Activated naive CD4-positive, alpha-beta T cell (primary cell): ENCODE measurements at places on chromosomes 3 and 15.

DNA sequence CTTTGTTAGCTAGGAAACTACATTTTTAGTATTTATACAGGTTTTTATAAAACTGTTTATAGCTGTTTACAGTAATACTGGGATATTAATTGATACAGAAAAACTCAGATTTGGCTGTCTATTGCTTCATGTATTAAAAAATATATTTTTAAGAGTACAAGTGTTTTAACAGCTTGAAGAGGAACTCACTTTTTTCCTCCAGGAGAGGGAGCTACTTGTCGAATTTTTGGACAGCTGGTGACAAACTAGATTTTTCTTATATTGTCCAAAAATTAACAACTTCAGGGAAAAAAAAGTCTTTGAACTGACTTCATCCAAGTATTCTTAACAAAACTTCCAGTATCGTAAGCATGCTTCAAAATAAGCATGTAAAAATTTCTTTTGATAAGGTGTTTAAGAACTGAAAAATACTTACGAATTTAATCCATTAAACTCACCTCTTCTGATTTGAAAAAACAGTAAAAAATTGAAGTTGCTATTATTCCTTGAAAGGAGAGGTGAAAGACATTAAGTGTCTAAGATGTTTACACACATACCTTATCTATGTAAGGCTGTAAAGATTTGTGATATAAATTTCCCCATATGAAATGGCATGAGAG lies 4.0 kb downstream of the DIPK2A start:
- DNase-seq = no peak

GRCh38 chr3:45551214-45552010 lies 43.1 kb upstream of the LIMD1 start:
- DNase-seq = no peak

DNA sequence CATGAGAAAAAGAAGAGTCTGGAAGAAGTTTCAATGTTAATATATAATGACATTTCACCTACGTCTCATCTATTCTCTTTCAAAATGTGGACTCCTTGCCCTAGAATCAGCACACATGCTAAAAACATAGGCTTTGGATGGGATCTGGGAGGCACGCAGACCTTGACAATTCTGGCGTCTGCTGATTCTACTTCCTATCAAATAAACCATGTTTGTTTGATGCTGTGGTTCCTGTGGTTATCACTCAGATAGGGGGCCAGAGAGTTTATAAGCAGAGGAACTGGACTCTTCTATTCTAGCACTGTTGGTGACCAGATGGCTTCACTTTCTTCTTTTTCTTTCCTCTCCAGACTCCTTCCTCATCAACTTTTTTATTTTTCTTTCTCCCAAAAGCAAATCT lies 336.8 kb downstream of the DIPK2A start:
- DNase-seq = no peak

- no peak for DNase-seq
Observed at GRCh38 chr3:14127516-14128161, 2.8 kb downstream of the TMEM43 start.

DNA sequence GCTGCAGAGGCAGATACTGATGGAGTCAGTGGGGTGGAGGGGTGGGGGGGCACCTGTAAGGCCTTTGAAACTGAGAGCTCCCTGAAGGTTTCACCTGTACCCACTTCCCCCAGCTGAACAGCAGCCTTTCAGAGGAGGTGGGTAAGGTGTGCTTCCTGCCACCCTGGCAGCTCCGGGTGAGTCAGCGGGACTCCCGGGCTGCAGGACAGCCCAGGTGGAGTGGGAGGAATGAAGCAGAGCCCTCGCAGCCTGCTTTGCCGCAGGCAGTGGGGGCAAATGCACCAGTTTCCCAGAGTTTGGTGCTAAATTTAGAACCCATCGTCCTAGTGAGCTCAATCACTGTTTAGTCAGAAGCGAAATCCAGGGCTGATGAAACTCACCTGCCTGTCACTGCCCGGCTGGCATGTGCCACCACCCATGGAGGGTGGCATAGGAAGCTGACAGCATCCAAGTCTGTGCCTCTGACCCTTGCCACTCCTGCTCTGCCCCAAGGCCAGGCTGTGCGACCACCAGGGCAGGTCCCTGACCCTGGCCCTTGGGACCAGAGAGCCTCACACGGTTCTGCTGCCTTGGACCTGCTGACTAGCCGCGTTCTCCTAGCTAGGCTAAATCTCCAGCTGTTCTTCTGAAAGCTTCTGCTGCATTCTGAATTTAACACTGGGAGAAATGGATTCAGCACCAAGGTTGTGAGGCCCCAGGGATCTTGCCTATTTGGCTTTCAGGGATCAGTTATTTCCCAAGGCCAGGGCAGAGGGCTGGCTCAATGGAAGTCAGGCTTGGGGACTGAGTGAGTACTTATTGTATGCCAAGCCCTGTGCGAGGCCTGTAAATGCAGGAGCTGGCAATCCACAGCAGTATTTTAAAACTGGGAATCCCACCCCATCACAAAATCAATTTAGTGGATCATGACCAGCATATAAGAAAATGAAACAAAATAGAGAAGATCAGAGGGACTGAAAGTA lies 67.3 kb upstream of the RASGRF1 start:
- DNase-seq = no peak
